ENCODE measurements at places on chromosomes 2 and 18.

DNA sequence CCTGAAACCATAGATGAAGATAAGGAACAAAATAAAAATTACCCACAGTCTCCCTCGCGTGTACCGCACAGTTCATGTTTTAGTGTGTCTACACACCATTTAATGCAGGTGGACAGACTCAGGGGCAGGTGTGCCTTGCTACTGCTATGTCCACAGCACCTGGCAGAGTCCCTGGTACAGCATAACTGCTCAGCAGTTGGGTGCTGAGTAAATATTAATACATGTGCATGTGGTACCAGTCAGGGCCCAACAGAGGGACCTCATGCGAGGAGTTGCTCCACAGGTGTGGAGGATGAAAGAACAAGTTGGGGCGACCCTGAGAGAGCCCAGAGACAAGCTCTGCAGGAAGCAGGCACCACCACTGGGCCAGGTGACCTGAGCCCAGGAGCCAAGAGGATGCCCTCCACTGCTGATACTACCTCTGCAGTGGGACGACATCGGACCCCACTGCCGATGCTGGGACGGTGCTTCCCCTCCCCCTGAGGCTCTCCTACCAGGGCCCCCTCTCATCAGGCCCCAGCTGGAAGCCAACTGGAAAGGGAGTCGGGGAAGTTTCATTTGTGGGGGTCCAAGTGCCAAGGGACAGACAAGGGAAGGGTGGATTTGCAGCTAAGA is 100.8 kb downstream of the NEDD4L start:
- no peak for DNase-seq

GRCh38 chr2:136119717-136120675 is 2.0 kb upstream of the CXCR4 start:
- no peak for DNase-seq

- DNase-seq = no peak
Observed at GRCh38 chr2:238187618-238188548, 15.6 kb downstream of the ILKAP start.

DNA sequence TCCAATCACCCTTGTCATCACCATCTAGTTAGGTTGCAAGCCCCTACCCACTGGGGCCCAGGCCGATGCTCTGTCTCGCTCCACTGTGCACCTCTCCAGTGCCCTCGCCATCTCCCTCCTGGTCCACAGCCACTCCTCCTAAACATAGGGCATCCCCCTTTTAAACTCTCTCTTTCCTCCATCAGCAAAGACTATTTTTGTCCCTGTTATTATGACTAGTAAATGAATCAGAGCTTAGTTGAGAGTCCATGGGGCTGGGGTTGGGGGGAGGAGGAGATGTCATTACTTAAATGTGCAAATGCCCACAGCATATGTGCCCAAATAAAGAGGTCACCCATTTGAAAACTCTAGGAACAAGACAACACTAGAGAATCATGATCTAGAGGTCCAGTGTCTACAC is 167.4 kb downstream of the TRABD2A start:
- no peak for DNase-seq

GRCh38 chr2:176096986-176097819 is 2.4 kb upstream of the HOXD12 start:
- DNase-seq = no peak

DNA sequence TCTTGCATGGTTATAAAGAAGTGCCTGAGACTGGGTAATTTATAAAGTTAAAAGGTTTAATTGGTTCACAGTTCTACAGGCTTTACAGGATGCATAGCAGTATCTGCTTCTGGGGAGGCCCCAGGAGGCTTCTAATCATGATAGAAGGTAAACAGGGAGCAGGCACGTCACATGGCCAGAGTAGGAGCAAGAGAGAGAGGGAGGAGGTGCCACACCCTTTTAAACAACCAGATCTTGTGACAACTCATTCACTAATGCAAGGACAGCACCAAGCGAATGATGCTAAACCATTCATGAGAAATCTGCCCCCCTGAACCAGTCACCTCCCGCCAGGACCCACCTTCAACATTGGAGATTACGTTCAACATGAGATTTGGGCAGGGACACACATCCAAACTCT is 141.1 kb downstream of the EN1 start:
- DNase-seq = no peak

DNA sequence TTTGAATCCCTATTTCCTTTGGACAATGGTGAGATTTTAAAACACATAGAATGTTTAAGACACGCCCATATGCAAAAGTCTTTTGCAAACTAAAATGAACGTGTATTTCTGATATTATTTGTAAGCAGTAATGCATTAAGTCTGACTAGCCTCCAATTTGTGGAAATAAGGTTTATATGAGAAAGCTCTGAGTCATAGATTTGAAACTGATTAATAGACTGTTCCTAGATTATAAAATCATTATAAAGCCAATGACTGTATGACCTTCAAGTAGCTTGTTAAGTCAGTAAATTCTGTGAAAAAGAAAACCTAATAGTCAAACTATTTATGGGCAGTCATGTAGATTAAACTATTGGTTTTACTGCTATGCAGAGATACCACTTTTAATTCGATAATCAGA is 12.8 kb upstream of the EFEMP1 start:
- DNase-seq = no peak

GRCh38 chr2:125085904-125086303 is 1060.8 kb downstream of the CNTNAP5 start:
- no peak for DNase-seq

- no peak for DNase-seq
Observed at GRCh38 chr2:80068038-80068731, 236.4 kb downstream of the LRRTM1 start.

DNA sequence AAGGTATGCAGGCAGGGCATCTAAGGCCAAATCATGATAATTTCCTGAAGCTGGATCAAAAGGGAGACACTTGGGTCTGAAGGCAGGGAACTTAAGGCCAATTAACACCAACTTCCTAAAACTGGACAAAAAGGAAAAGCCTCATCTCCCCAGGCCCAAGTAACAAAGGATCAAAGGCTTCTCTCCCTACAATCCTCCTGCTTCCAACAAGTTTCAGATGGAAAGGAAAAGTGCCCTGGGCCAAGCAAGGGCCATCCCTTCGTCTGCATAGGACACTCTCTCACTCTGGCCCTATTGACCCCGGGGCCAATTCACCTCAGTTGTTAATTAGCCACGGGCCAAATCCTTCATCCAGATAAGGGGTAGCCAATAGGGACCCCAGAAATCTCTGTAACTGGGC is 1335.8 kb upstream of the CDH2 start:
- DNase-seq = no peak

All from activated naive CD8-positive, alpha-beta T cell treated with anti-CD3 and anti-CD28 coated beads, Interleukin-2, amount 50 U/mL, for 16 hours (primary cell).